Suppressor macrophage (primary cell): ENCODE measurements at places on chromosomes 2 and 18.

DNA sequence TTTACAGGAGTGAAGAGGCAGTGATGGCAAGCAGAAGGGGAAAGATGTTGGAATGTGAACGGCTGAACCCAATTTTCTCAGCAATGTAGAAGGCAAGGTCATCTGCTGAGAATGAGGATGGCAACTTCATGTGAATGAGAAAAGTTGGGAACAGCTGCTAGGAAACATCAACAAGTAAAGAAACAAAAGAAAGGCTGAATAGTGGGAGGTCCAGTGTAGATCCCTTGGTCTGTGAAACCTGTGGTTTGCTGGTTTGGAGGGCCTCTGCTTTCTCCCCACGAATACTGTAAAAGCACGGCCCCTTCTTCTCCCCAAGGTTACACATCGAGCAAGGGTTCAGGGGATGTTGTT, 27.4 kb downstream of the MARCHF4 start:
- DNase-seq: no peak

DNA sequence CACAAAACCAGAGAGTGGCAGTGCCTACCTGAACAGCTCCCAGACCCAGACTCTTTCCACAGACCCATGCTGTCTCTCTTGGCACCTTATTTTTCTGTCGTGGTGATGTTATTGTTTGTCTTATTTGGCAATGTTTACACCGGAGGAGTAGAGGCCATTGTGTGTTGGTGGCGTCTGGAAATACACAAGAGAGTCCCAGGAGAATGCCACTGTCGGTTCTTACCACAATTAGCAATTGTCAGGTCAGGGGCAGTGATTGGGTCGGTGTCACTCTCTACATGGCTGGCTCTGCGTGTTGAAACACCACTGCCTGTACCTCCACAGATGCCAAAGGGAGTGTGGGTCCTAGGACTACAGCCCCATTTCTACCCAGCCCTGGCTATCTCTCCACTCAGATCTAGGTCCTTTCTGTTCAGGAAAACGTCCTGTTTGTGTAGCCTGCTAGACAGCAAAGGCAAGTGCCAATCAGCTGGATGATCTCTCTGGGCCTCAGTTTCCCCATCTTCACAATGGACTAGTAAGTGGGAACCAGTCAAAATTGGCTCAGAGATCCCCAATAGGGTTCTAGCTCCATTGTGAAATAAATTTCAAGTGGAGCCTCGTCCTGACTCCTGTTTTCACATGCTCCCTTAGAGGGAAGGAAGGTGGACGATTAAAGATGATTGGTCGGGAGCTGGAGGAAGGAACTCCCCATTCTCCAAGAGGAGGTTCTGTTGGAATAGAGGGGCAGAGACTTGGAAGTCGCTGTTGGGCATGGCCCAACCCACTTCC, 17.0 kb downstream of the EPAS1 start:
- no peak for DNase-seq

- no peak for DNase-seq
Measured at GRCh38 chr2:144181001-144181400, 338.9 kb downstream of the ZEB2 start.

DNA sequence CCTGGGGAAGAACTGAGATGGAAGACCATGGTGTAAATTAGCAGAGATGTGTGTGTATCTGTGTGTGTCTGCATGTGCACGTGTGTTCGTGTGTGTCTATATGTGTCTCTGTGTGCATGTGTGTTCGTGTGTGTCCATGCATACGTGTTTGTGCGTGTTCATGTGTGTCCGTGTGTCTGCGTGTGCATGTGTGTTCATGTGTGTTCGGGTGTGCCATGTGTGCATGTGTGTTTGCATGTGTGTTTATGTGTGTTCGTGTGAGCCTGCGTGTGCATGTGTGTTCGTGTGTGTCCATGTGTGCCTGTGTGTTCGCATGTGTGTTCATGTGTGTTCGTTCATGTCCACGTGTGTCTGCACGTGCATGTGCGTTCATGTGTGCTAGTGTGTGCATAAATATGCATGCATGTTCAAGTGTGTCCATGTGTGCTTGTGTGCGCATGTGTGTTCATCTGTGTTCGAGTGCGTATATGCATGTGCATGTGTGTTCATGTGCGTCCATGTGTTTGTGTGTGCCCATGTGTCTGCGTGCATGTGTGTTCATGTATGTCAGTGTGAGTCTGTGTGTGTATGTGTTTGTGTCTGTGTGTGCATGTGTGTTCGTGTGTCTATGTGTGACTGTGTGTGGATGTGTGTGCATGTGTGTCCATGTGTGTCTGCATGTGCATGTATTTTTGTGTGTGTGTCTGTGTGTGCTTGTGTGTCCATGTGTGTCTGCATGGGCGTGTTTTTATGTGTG, 3.1 kb downstream of the NEU2 start:
- no peak for DNase-seq

- DNase-seq: peak; percentile 29
Measured at GRCh38 chr2:224378701-224379097, 23.2 kb downstream of the FAM124B start.

DNA sequence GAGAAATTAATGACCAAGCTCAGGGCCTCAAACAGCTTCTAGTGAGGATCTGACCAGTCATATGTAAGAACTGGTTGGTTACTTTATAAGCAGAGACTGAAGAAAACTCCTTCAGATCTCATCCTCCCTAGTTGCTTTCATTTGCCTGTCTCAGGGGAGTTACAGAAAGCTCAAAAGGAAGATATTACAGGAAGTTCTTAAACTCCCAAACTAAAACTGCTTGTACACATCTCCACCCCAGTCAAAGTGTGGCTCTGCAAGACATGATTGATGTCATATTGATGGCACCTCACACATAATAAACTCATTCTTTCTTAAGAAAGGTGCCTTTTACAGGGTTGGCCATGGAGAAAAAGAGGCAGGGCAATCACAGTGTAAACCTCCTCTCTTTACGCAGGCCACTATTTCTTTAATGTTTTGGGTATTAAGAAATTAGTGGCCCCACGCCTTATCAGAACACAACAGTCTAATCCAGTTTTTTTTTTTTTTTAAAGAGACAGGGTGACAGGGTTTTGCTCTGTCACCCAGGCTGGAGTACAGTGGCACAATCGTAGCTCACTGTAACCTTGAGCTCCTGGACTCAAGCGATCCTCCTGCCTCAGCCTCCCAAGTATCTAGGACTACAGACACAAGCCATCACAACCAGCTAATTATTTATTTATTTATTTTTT, 62.6 kb upstream of the STK17B start:
- DNase-seq: no peak
